ENCODE measurements at places on chromosomes 6 and 20. TPM values are rescaled to one million over a fixed set of nuclear protein-coding genes. Genes with fewer than 3 reads are reported as not detected.
A peak's percentile ranks its signal among the peaks of the same experiment; 100 is the strongest.

- DNase-seq: no peak
These were observed 253.4 kb downstream of the TAF4 start for GRCh38 chr20:61812121-61812844.

Gene WFDC2
- total RNA-seq: 1.0 TPM

GRCh38 chr6:162154001-162154400 lies 573.6 kb downstream of the PRKN start:
- DNase-seq: no peak

DNA sequence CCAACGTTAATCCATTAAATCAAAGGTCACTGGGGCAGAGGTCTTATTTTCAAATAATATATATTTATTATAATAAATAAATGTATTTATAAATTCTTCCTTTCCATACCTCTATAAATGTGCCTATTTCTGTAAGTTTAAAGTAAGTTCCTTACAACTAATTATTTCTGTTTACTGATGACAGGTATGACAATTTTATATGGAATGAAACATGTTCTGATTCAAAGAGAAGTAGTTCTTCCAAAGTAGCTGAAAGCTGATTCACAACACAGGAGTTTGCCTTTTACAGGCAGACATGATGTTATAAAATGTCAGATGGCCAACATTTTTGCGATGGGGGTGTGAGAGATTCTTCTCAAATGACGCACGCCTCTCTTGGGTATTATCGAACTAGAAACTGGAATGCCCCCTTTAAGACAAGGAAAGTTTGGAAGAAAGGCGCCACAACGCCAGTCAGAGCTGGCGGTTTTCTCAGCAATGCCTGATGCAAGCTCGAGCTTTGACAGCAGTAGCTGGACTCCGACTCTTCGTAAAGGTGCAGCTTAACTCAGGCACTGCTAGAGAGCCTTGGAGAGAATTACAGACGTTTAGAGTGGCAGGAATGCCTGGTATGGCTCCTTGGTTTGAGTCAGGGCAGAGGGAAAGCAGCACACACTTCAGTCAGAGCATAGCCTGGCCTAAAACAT lies 92.1 kb downstream of the FOXC1 start:
- no peak for DNase-seq

DNA sequence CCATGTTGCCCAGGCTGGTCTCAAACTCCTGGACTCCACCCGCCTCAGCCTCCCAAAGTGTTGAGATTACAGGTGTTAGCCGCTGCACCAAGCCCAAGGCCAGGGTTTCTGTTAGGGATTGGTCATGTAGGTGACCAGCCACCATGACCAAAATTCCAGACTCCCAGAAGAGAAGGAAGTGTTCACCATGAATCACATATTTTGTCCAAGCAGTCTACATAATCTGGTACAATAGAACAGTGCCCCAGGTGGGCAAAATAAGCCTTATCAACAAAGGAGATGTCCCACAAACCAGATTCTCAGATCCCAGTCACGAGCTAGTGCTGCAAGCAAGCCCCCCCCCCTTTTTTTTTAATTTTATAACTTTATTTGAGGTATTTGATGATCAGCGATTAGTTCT lies 20.0 kb downstream of the ZNF341 start:
- no peak for DNase-seq

DNA sequence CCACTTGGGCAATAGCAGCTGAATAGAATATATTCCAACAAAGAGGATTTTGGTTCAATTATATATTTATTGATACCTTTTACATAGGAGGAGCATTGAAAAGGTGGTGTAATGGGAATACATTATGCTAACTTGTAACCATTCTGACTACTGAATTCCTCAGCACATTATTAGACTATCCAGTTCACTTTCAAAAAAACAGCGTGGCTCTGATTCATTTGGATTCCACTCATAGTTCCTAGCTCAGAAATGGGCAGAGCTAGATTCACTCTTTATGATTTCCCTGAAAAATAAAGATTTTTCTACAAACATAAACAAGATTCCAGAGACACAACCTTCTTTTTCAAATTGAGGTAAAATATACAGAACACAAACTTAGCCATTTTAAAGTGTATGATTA lies 9.2 kb upstream of the TRERF1 start:
- DNase-seq: no peak

- DNase-seq: no peak
These were observed 595.5 kb downstream of the COL12A1 start for GRCh38 chr6:74610352-74610751.

Gene VSTM2L
- 11.1 TPM for total RNA-seq

- no peak for DNase-seq
These were observed 192.5 kb downstream of the PTPRK start for GRCh38 chr6:128327890-128328289.

DNA sequence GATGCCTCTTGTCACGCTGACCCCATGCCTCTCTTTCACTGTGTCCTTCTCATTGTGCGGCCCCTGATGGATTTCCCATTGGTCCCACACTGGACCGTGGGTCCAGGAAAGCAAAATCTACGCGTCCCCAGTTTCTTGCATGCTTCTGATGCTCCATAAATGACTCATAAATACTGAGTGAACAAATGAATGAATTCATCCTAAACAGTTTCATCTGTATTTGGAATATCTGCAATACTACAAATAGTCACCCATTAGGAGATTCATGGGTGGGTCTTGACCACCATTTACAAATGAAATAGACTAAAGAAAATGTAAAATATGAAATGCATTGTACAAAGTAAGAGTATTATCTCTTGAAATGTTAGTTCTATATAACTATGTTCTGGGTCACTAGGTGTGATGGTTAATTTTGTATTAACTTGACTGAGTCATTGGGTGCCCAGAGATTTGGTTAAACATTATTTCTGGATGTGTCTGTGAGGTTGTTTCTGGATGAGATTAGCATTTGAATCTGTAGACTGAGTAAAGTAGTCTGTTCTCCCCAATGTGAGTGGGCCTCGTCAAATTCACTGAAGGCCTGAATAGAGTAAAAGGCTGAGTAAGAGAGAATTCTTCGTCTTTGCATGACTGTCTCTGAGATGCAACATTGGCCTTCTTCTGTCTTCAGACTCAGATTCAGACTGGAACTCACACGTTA lies 448.7 kb downstream of the PREX1 start:
- no peak for DNase-seq

Gene HRH3
- not detected for total RNA-seq

- no peak for DNase-seq
These were observed 88.9 kb upstream of the ATXN1 start for GRCh38 chr6:16849988-16850680.

GRCh38 chr6:34237722-34238584 lies 1.3 kb downstream of the HMGA1 start:
- peak; percentile 78 for DNase-seq

- DNase-seq: no peak
These were observed 11.3 kb downstream of the SLC2A12 start for GRCh38 chr6:134041093-134041492.

Gene CAPN11
- total RNA-seq: 0.78 TPM

Gene CCDC28A
- total RNA-seq: 7.9 TPM

DNA sequence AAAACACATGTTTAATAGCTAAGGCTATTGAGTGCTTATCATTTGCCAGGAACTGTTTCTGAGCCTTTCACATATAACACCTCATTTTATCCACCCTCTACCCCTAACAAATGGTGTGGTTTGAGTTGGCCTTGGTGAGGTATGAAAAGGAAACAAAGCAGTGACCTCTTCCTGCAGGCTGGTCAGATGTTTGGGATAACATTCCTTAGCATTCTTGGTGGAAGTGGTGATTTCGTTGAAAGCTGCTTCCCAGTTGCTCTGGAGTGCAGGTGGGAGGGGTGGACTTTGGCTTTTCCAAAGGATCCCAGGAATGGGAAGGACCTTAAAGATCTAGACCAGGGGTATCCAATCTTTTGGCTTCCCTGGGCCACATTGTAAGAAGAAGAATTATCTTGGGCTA lies 41.3 kb downstream of the CARMIL1 start:
- no peak for DNase-seq

Gene CDYL
- 36.3 TPM for total RNA-seq

DNA sequence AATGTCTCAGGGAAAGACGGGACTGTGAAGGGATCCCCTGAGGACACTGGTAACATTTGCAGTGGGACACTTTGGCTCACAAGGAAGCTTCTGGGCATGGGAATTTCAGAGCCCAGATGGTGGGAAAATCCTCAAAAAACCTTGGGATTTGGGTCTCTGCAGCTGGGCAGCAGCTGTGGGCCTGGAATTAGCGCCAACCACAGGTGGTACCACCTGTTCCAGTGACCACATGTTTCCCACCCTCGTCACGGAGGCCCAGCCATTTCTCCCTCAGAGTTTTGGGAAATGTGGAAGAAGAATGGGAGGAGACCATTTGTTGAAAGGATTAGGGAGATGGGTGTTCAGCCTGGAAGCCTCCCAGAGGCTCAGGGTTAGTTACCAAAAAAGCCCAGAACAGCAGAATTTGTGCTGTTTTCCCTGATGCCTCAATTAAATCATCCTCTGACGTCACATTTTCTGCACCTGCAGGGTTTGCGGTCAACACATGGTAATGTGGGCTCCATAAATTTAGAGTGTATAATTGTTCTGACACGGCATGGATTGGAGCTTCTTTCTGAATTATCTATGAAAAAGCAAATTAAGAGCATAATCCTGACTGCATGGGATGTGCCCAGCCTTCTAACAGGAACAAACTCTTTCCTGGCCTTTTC lies 34.4 kb downstream of the EDN3 start:
- no peak for DNase-seq

Gene DDX43
- not detected for total RNA-seq

DNA sequence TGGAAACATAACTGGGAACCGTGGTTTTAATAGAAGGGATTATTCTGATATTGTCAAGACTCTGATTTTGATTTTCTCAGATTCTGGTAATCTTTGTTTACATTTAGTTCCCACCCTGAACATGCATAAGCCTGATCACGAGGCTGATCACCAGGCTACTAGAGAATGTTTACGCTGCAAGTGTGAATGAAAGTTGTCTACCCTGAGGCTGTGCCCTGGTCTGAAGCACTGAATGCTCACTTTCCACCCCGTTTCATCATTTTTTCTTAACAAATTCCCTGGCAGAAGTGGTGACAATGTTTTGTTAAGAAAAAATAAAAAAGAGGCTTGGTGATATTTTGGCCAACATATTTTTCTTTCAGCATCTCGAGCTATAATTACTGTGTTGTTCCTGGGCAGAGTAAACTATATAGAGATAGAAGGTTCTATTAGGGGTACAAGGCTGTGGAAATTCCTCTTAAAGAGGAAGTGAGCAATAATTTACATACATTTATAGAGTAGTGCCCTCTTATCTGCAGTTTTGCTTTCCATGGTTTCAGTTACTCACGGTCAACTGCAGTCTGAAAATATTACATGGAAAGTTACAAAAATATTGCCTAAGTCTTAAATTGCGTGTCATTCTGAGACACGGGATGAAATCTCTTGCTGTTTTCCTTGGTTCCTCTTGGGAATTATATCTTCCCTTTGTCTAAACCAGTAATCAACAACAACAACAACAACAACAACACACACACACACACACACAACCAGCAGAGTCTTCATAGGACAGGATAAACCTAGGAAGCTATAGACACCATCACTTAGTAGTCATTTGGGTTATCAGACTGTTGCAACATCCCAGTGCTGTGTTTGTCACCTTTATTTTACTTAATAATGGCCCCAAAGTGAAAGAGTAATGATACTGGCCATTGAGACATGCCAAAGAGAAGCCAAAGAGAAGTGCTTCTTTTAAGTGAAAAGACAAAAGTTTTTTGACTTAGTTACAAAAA lies 566.6 kb upstream of the CITED2 start:
- no peak for DNase-seq

DNA sequence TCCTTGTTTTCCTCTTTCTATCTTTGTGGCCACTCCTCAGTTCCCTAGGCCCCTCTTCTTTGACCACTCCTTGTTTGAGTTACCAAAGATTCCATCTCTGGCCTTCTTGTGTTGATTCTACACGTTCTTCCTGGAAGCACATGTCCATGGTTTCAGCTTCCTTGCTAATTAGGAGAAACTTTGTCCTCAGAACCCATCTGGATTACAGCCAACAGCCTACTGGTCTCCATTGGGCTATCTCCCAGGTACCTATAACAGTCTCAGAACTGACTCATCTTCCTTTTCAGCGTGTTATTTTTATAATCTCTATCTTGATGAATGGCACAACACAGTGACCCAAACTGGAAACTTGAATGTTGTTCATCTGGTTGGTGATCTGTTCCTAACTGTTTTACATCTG lies 17.5 kb downstream of the PTPRA start:
- no peak for DNase-seq

DNA sequence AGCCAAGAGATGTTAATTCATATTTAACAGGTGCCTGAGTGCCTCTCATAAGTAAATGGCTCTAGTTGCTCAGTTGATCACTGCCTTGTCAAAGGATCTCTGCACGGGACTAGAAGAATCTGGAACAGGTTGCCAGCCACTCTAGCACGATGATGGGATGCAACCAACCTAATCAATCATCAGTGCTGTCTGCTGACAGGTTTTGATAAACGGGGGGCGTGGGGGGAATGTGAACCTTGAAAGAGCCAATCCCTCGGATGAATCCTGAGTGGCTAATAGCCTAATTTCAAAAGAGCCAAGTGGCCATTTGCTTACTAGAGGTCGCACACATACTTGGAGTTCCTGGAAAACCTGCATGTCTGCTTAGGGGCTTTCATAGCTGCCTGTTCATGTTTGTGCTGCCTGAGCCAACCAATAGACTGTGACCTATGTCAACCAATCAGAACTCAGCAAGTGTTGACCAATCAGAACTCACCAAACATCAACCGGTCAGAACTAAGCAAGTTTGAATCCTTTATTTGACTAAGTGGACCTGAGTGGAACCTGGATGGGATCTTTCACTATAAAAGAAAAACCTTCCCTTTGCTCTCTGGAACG lies 43.5 kb upstream of the ECI2 start:
- no peak for DNase-seq

DNA sequence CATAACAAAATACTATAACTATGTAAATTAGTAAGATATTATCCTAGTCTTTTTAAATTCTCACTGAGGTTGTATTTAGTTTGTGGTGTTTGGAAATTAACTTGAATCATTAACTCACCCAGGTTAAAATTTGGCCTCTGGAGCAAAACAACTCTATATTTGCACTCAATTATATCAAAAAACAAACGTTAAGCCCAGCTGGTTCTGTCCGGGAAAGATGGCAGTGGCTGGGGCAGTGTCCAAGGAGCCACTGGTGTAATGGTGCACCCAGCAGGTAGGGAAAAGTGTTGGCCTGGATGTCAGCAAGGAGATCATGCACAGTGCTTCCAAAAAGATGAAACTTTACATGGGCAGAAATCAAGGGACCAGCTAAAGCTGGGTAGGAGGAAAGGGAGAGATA lies 285.3 kb upstream of the CITED2 start:
- no peak for DNase-seq

DNA sequence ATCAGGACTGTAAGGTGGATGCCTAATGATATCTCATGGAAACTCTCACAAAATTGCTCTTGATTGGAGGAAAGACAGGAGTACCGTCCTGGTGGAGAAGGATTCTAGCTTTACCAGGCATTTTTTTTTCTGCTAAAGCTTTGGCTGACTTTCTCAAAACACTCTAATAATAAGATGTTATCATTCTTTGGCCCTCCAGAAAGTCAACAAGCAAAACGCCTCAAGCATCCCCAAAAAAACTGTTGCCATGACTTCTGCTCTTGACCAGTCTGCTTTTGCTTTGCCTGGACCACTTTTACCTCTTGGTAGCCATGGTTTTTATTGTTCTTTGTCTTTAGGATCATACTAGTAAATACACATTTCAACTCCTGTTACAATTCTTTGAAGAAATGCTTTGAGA lies 55.5 kb upstream of the RUNX2 start:
- DNase-seq: no peak
